Stimulated activated CD8-positive, alpha-beta memory T cell treated with anti-CD3 and anti-CD28 coated beads, Interleukin-4, amount 100 ng/mL, for 1 hour (primary cell): ENCODE measurements at places on chromosomes 4 and X.

DNA sequence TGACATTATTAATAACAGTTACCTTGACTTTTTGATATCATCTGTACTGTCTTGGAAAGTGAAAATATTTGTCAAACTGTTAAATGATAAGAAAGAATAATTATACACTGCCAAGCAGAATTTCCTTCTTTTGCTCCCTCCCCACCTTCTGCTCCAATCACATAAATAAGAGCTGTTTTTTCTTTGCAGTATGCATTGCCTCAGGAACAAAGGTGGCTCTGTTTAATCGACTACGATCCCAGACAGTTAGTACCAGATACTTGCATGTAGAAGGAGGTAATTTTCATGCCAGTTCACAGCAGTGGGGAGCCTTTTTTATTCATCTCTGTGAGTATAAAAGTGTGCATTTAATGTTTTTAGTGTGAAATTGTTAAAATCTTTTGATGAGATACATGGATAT is 66.1 kb downstream of the CCKAR start:
- no peak for DNase-seq

- no peak for DNase-seq
These were observed 1056.2 kb downstream of the DMD start for GRCh38 chrX:32155044-32155638.

DNA sequence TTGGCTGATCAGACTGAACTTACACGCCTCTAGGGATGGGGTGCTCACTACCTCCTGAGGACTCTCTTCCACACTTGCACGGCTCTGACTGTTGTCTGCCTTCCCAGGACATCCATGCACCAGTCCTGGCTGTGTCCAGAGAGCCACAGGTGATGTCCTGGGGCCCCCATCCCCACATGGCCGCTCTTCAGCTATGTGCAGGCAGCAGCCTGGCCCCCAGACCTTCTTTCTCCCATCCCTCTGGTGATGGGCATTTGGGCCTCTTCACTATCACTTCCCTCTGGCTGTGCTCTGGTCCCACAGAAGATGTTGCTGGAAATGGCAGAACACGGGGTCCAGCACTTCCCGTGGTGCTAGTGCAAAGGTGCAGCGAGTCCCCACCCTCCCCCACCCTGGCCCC is 40.9 kb upstream of the HMX1 start:
- DNase-seq: no peak

DNA sequence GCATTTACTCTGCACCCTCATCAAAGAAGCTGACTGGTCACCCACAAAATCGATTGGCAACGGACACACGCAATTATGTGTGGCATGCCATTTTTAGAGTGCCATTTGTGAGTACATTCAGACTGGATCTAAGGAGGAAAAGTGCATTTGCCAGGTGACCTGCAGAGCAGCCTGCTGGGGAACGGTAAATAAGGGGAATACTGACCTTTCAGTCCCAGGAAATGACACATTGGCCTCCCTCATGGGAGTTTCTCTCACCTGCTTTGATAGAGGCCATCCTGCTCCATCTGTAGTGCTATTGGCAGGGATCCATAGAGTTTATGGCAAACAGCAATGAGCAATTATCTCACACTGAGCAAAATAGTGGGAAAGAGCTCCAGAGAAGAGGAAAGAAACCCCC is 127.8 kb downstream of the DDX53 start:
- no peak for DNase-seq

DNA sequence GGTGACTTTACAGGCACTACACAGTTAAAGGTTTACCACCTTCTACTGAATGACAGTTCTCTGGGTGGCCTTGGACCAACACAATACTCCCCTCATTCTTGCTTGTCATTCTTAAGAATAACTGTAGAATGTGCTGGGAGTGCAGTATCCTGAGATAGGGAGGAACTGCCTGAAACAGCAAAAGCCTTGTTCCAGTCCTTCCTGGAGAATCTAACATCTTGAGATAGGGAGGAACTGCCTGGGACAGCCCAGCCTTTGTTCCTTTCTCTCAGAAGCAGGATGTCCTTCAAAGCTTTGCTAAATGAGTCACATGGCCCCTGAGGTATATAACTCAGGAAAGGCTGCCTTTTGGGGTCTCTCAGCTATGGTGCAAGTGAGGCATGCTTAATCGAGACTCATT is 145.7 kb upstream of the MBNL3 start:
- no peak for DNase-seq

- DNase-seq: no peak
These were observed 357.8 kb downstream of the TLL1 start for GRCh38 chr4:166230841-166231240.
